Keratinocyte (primary cell): ENCODE measurements at places on chromosomes 6 and 20.
A peak's percentile ranks its signal among the peaks of the same experiment; 100 is the strongest.

DNA sequence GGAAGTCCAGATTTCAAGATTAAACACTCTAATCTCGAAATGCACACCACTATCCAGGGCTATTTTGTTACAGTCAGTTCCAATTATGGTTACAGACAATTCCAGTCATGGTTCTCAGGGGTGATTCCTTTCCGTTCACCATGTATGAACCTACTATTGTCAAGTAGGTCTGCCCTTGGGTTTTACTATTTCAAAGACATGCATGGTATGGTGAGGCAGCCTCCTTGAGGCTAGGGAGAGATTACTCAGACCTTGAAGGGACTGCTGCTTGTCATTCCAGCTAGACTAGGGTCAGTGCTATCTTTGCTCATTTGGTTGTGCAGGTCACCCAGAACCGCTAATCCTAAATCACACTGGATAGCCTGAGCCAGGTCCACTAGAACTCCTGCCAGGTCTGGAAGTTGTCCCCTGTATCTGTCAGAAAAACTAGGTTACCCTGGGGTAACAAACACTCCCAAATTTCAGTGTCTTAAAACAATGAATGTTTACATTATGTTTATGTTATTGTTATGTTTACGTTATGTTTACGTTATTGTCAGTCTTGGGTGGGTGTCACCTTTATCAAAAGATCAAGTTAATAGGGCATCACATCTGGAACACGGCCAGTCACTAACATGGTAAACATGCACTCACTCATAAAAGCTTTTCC is 41.1 kb upstream of the E2F3 start:
- no peak for DNase-seq

DNA sequence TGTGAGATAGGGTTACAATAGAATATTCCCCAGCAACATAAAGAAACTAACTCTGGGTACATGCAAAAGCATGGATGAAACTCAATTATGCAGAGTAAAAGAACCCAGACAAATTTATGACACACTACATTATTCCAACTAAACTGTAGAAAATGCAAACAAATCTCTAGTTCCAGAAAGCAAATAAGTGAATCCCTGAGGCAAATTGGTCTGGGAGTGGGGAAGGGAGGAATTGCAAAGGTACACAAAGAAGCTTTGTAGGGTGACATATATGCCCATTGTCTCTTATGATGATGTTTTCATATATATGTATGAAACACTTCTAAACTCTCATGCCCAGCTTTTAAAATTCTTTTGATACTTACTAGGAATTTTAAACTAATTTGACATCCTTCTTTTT is 266.0 kb downstream of the CDKAL1 start:
- no peak for DNase-seq

DNA sequence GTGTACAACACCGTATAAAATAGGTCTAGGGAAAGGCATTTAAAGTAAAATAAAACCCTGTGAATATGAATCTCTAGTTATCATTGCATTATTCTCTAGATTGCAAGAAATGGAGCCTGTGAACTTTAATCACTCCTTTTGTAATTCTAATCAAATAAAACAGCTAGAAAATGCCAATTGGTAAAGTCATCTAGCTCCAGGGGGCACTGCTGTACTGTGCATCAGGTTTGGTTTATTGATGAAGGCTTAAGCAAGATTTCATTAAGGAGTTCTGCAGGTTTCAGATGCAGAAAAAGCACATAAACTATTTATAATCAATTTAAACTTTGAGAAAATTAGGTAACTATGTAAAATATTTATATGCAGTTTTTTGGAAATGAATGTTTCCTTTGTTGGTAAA is 645.0 kb downstream of the PHF3 start:
- DNase-seq = no peak

- no peak for DNase-seq
These were observed 8.9 kb downstream of the BPIFB1 start for GRCh38 chr20:33291830-33292355.

GRCh38 chr6:54775576-54775975 is 71.0 kb upstream of the FAM83B start:
- DNase-seq = no peak

GRCh38 chr6:33744001-33744848 is 2.5 kb downstream of the IP6K3 start:
- DNase-seq = peak; percentile 65

DNA sequence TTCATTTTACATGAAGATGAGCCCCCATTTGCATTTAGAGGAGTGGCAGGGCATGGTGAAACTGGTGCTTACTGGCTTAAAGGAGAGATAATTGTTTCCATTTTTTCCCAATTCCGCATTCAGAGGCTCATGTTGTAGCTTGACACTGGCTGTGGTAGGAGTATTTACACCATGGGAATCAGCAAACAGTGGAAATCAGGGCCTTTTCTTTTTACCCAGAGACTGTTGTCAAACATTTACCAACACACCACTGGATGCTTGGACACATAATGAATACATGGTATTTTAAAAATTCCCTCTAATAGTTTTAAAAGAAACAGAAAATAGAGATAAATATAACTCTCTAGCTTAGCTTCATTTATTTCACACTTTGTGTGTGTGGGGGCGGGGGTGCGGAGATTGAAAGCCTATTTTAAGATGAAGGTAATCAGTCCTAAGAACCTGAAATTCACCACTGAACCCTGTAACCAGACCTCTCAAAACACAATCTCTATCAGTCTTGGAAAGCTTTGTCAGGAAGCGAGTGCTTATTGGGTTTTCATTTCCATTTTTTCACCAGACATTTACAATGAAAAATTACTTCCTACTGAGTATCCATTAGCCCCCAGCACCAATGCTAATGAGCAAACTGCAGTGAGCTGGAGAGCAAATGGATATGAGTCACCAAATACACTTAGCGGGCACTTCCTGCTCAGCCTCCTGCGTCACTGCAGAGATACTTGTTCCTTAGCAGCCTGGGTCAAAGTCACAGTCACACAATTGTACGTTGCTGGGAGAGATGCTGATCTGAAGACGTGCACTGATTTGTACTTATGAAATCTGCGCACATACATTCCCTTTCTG is 532.0 kb downstream of the BCKDHB start:
- DNase-seq = peak; percentile 9

- DNase-seq = no peak
These were observed 10.4 kb upstream of the ZFAND3 start for GRCh38 chr6:37809197-37809543.

DNA sequence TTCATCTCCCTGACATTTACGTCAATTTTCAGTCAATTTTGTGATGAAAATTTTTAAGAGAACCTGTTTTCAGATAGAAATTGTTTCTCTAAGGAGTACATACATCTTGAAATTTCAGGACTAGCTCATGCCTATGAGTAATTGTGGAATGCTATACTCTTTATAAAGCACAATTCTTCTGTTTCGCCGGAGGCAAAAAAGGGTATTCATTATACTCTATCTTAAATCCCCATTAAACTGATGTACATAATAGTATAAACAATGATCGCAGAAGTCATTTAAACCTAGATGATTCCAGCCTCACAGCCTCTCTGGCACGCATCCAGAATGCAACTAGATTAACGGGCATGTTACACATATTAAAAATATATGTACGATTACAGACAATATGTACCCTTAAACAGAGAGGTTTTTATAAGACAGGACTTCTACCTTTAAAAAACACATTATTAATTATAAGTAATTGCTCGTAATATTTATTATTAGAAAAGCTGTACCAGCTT is 62.6 kb downstream of the NRSN1 start:
- no peak for DNase-seq

DNA sequence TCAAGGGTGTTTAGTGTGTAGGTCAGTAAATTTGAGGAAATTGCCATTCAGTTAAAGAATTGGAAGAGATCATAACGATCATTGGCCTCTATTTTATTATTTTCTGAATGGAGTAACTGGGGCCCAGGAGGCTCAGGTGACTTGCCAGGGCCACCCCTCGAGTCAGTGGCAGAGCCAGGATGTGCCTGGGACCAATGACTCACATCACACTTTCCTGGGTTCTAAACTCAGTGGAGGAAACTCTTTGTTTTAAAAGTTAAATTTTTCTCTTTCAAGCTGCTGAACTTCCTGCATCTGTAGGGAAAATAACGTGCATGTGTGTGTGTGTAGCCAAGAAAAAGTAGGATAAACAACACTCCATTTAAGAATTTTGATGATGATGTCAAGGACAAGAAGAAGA is 135.5 kb downstream of the MYLK4 start:
- no peak for DNase-seq

DNA sequence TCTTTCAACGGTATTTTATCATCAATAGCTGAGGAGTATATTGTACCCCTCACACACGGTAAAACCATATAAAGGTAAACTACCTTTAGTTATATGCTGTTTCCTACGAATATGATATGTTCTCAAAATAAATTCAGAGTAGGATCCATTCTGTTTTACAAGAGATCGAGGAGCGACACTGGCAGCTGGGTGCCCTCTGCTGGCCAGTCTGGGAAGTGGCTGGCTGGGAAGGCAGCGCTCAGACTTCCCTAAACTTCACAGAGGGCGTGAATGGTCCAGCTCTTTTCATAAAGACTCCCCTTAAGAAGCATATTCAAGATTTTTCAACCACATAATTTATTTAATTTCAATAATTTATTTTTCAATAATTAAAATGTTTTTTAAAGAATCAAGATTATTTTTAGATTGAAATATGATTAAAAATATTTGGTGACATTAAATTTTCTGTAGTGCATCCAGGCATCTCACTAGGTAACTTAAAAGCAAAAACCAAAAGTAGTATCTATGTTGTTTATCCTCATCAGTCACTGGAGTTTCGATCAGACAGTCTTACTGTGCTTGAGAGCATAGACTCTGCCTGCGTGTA is 187.5 kb upstream of the PDE10A start:
- DNase-seq = no peak

GRCh38 chr6:116764961-116765841 is at the start of gene FAM162B:
FAM162B (minus strand) TSS chr6:116765719; CDS start chr6:116765576, 143 bp downstream.
- no peak for DNase-seq

GRCh38 chr6:74997646-74998045 is 208.2 kb downstream of the COL12A1 start:
- DNase-seq = no peak

DNA sequence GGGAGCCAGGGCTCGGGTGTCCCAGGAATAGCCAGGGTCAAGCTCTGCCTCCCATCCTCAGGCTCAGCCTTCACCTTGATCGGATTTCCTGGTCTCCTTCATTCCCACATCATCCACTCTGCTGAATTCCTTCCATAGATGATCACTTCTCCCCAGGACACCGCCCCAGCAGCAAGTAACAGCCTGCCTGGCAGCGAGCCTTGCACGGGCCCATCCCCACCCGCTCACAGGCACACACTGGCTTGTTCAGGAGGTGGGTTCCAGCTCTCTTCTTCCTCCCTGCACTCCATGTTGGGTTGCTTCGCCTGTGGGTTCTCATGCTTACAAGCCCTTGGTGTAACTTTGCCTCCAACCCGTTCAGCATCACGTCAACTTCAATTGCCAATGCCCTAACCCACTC is 113.0 kb upstream of the IYD start:
- no peak for DNase-seq

GRCh38 chr6:1400126-1400850 is 10.9 kb downstream of the FOXF2 start:
- no peak for DNase-seq

- DNase-seq = no peak
These were observed 13.5 kb downstream of the ZSCAN23 start for GRCh38 chr6:28429781-28430180.
